ENCODE measurements at places on chromosomes 3 and 15. TPM values are rescaled to one million over a fixed set of nuclear protein-coding genes. Genes with fewer than 3 reads are reported as not detected.

DNA sequence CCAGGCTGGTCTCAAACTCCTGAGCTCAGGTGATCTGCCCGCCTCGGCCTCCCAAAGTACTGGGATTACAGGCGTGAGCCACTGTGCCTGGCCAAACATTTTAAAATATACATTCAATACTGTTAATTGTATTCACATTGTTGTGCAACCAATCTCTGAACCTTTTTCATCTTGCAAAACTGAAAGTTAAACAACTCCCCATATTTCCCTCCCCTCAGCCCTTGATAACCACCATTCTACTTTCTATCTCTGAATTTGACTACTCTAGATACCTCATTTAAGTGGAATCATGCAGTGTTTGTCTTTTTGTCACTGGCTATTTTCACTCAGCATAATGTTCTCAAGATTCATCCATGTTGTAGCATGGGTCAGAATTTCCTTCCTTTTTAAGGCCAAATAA, 30.0 kb downstream of the HMCES start:
- no peak for DNase-seq

SUCNR1 gene
- 8.2 TPM for polyA plus RNA-seq

GRCh38 chr3:122012821-122013220, 9.2 kb downstream of the ILDR1 start:
- no peak for DNase-seq

GRCh38 chr3:112136959-112137693, 4.1 kb upstream of the GCSAM start:
- DNase-seq: no peak

GRCh38 chr3:183265157-183265642, 12.1 kb downstream of the B3GNT5 start:
- peak; percentile 26 for DNase-seq

DNA sequence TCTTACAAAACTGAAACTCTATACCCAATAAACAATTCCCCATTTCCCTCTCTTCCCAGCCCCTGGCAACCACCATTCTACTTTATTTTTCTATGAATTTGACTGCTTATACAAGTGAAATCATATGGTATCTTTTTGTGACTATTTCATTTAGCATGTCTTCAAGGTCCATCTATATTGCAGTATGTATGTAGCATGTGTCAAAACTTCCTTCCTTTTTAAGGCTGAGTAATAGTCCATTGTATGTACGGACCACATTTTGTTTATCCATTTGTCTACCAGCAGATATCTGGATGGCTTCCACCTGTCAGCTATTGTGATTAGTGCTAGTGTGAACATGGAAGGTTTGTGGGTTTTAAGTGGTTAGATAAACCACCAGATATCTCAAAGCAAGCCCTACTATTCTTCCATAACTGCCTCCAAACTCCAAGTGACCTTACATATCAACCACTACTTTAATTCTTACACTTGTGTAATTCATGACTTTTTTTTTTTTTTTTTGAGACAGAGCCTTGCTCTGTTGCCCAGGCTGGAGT, 134.7 kb downstream of the TMCC1 start:
- DNase-seq: no peak

DNA sequence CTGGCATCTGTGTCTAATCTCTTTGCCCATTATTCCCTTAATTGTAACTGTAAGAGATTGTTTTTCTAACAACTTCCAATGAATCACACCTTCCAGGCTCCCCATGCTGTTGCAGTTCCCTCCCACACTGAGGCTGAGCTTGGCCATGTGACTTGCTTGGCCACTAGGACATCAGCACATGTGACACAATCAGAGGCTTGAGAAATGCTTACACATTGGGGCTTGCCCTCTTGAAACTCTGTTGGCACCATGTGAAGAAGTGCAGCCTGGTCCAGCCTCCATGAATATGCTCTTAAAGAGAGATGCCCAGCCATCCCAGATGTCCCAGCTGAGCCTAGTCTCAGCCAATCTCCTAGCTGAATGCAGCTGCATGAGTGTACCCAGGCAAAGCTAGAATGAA, 326.8 kb upstream of the SOX2 start:
- DNase-seq: no peak

DNA sequence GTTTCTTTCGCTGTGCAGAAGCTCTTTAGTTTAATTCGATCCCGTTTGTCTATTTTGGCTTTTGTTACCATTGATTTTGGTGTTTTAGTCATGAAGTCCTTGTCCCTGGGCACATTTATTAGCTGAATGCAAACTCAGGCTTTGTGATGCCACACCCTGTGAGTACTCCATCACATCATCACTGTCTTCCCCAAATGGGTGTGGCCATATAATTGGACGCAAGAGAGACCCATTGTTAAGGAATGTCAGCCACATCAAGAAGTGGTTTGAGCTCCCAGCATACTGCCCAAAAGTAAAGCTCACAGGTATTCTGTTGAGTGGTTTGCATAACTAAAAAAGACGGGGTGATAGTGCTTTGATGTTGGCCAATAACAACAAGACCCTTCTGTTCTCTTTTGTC, 245.7 kb downstream of the SV2B start:
- DNase-seq: no peak

- DNase-seq: no peak
These were observed 25.1 kb upstream of the BCL2L10 start for GRCh38 chr15:52137432-52138357.

CAPN3 gene
- polyA plus RNA-seq: 20.3 TPM

GRCh38 chr15:101201411-101202174, 50.3 kb downstream of the CHSY1 start:
- no peak for DNase-seq

ADPGK gene
- polyA plus RNA-seq: 52.5 TPM

- DNase-seq: no peak
These were observed 48.7 kb downstream of the FOXB1 start for GRCh38 chr15:60052796-60053195.

RLBP1 gene
- polyA plus RNA-seq: not detected

DNA sequence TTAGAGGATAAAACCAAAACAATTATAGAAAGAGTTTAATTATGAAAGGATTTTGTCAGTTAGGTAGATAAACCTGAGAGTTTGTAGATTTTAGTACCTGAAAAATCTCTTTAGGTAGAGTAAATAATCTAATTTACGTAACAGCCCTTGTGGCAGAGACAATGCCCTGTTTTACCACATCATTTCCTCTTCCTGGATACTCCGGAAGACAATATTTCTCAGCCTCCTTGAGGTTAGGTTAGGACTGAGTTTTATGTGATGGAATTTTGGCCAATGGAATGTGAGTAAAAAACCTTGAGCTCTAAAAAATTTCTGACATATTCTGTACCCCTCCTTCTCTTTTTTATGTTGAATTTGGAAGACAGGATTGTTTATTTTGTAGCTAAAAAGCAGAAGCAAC, 50.7 kb upstream of the TPRG1 start:
- no peak for DNase-seq

GRCh38 chr3:74626011-74626410, 11.6 kb upstream of the CNTN3 start:
- DNase-seq: no peak

TNFAIP8L3 gene
- polyA plus RNA-seq: 2.4 TPM

GOLGA8Q gene
- 1.1 TPM for polyA plus RNA-seq

DNA sequence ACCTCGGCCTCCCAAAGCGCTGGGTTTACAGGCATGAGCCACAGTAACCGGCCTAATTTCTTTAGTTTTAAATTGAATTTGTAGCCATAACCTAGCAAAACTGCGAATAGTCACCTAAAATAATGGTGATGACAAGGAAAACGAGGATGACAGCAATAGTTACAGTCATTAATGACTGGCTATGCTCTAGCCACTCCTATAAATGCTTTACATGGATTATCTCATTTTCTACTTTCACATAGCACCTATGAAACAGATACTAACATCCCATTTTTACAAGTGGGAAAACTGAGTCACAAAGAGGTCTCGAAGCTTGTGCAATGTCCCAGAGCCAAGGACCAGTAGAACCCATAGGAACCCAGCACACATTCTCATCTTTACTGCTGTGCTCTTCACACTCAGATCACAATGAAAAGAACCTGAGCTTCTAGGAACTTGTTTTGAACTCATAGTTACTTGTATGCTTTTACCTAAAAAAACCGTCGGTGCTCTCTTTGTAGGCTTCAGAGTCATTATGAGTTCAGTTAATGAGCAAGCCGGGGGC, 39.4 kb downstream of the FBXL22 start:
- no peak for DNase-seq

- DNase-seq: no peak
These were observed 24.6 kb downstream of the MNS1 start for GRCh38 chr15:56440214-56440770.

TASOR gene
- 77.5 TPM for polyA plus RNA-seq

XXYLT1 gene
- polyA plus RNA-seq: 31.9 TPM

GRCh38 chr3:197083486-197083885, 53.9 kb upstream of the MELTF start:
- DNase-seq: no peak

GRCh38 chr3:10876661-10877060, 60.6 kb downstream of the SLC6A11 start:
- no peak for DNase-seq

DNA sequence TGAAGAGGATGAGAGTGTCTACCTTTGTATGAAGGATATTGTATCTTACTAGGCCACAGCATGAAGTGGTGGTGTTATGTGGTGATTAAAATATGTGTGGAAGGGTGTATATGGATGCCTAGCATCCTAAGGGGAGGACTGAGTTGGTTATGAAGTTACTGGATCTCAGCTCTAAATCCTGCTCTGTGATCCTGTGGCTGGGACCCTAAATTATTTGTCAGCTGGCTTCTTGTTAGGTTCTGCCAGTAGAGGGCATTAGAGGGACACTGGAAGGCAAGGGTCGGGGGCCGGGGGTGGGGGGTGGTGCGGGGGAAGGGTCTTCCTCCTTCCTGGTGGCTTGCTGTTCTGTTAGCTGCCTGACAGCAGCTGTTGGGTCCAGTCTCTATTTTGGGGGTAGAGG, 34.9 kb downstream of the MORF4L1 start:
- no peak for DNase-seq

P4HTM gene
- polyA plus RNA-seq: 56.2 TPM

- no peak for DNase-seq
These were observed 15.2 kb downstream of the MRPS22 start for GRCh38 chr3:139358841-139359562.

CXCR6 gene
- polyA plus RNA-seq: 0.22 TPM

AP3B2 gene
- polyA plus RNA-seq: 3.4 TPM

SNTN gene
- 0.14 TPM for polyA plus RNA-seq

Data from right renal pelvis (tissue), 4 donors.